ENCODE measurements at places on chromosomes 13 and 19.

DNA sequence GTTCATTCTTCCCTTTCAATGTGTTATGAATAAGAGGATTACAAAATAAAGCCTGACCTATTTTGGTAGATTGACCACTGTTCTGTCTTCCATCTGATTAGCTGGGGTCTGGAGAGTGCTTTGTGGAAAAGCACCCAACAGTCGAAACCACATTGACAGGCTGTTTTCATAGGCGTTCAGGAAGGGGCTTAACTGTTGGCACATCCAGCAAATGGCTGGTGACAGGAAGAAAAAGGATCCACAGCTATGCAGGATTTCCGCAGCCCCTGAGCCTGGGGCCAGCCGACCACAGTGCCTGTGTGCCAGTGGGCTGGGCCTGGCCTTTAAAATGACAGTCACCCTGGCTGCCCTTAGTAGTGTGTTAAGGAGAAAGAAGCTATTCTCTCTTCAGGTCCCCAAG is 113.3 kb downstream of the SIPA1L3 start:
- no peak for DNase-seq

- no peak for DNase-seq
Measured at GRCh38 chr19:6088602-6089049, 21.7 kb downstream of the RFX2 start.

DNA sequence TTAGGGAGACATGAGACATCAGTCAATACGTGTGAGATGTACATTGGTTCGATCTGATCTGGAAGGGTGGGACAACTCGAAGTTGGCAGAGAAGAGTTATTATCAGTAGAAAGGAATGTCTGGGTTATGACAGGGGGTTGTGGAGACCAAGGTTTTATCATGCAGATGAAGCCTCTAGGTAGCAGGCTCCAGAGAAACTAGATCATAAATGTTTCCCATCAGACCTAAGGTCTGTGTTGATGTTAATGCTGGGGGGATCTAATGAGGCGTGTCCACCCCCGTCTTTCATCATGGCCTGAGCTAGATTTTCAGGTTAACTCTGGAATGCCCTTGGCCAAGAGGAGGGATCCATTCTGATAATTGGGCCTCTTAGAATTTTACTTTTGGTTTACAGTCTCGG is 187.0 kb upstream of the KL start:
- no peak for DNase-seq

GRCh38 chr19:9782338-9782737 is 13.8 kb upstream of the ZNF846 start:
- DNase-seq: no peak

GRCh38 chr19:8615813-8616596 is 5.5 kb upstream of the ADAMTS10 start:
- DNase-seq: peak; percentile 83

DNA sequence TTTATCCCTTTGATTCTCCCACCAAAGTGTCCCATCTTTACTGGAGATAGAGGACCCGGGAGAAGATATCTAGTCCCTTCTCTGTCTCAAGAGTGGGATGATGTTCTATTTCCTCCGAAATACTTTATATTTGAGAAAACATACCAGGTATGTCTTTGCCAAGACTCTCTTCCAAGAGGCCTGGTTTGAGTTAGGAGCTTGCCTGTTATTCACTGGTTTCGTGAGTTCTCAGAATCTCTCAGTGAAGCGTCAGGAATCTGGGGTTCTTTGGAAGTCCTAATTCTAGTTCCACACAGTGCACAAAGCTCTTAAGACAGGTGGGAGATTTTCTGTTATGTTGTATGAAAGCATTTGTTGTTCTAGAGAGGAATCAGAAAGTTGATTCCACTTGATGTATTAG is 182.0 kb downstream of the DNAJC15 start:
- DNase-seq: no peak

DNA sequence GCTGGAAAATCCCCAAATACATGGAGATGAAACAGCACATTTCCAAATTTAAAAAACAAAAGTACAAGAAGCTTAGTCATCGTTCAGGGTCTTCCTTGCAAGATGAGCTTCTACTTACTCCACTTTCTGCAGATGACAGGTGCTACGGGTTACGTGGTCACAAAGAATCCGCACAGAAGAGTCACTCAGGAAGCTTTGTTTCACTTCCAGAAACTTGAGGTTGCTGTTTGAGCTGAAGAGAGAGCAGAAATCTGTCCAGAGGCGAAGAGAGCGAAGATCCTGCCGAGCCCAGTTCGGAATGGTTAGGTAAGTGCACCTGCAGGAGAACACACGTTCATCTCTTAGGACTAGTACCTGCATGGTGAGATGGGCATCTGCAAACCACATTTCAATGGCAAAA is 9.4 kb downstream of the NLRP7 start:
- no peak for DNase-seq

DNA sequence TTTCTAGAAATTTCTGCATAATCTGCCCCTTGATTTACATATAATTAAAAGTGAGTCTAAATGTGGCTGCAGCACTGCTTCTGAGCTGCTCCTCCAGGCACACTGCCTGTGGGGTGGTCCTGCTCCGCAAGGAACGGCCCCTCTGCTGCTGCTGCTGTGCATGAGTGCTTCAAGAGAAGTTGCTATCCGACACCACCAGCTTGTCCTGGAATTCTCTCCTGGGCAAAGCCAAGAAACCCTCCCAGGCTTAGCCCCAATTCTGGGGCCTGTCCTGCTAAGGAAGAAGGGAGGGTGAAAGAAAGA is 7.5 kb upstream of the PDCD5 start:
- DNase-seq: no peak

- no peak for DNase-seq
Measured at GRCh38 chr13:33123066-33123859, 107.0 kb downstream of the KL start.

GRCh38 chr13:45717349-45717748 is 15.2 kb downstream of the CBY2 start:
- DNase-seq: no peak

GRCh38 chr19:30339624-30340525 is 32.3 kb upstream of the ZNF536 start:
- no peak for DNase-seq

- no peak for DNase-seq
Measured at GRCh38 chr13:31947105-31947504, 84.5 kb upstream of the FRY start.

DNA sequence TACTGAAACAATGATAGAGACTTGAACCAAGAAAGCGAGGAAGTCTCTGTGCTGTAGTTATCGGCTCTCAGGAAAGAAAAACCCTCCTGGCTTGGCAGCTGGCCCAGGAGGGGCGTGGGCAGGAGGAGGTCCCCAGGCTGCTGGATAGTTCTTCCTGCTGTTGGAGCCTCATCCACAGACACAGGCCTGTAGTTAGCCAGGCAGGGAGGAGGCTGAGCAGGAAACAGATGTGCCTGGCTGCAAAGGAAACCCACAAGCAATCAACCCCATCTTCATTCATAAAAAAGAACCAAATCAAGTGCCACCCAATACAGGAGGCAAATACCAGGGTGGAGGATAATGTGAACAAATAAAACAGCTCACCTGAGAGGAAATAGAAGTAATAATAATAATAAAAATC is 86.2 kb downstream of the IRS2 start:
- no peak for DNase-seq

- DNase-seq: no peak
Measured at GRCh38 chr13:34943436-34944273, 1.6 kb downstream of the NBEA start.

GRCh38 chr19:41993612-41994483 is at the start of gene ATP1A3:
ATP1A3 (minus strand) TSS chr19:41994230; CDS start chr19:41994076, 154 bp downstream.
- DNase-seq: peak; percentile 75

DNA sequence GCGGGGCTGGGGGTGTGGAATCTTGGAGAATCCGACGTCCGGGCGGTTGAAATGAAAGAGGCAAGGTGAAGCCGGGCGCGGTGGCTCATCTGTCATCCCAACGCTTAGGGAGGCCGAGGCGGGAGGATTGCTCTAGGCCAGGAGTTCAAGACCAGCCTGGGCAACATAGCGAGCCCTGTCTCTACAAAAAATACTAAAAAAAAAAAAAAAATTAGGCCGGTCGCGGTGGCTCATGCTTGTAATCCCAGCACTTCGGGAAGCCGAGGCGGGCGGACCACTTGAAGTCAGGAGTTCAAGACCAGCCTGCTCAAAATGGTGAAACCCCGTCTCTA is 225 bp upstream of the GARIN5A start:
- DNase-seq: no peak

DNA sequence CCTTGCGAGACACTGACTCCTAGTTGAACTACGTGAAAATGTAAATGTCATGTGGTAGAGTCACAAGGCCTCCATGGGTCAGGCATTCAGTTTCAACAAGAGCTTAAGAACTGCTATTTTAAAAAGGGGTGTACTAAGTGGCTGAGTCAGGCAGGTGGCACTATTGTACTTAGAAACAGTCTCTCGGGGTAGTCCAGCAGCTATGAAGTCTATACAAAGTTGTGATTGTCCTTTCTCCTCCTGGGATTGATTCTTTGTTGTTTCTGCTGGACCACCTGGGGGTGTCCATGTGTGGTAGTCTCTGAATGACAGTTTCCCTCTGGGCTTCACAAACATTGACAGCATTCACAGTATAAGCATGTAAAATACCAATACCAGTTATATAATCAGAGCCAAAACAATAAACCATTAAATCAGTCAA is 33.0 kb downstream of the UGGT2 start:
- DNase-seq: no peak

DNA sequence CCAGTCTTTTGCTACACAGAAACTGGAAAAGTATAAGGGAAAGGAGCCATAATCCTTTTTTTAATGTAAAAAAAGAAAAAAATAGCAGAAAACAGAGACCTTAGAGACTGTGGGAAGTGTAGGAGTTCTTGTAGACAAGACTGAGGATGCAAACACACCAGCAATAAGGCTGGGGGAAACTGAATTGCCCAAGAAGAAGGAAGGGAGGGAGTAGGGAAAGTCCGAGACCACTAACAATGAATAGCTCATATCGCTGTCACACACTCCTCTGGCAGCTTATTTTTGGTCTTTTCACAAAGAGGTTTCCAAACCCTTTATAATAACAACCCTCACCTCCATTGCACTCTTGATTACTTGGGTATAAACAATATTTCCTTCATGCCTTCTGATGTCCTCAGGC is 952.0 kb downstream of the SLITRK5 start:
- no peak for DNase-seq

- peak; percentile 71 for DNase-seq
Measured at GRCh38 chr13:113145496-113145895, 13.0 kb upstream of the PROZ start.

DNA sequence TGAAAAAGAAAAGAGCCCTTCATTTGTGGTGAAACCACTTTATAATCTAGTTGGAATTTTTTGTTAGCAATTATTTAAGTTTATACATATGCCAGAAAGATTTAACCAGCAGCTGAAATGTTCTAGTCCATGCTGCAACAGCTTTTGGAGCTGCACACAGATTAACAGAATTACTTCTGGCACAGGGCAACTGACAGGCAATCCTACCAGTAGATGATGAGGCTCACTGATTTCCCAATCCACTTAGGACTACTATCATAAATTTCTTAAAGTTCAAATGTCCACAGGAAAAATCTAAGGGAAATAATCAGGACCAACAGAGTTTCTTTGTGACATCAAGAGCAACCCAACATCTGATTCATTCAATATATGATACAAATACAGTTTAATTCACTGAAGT is 78.8 kb downstream of the CRYL1 start:
- DNase-seq: no peak

- no peak for DNase-seq
Measured at GRCh38 chr13:22940736-22941135, 240.0 kb upstream of the SGCG start.

GRCh38 chr13:105327581-105328126 is 1207.8 kb downstream of the EFNB2 start:
- no peak for DNase-seq

DNA sequence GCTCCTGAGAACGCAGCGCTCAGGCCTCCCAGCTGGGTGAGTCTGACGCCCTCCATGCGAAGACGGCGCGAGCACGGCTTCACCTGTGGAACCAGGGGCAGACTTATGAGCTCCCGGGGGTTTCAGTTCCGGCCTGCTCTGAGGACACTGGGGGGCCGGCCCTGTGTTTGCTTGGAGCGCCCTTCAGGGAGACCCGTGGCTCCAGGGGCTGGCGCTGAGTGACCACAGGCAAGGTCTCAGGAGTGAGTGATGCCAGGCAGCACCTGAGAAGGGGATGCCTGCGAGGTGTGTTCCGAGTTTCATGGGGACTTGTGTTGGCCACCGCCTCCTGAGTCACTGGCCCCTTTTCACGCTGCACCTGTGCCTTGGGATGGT is 4.5 kb downstream of the MCF2L start:
- no peak for DNase-seq

GRCh38 chr19:43524922-43525835 is 1.8 kb downstream of the ETHE1 start:
- peak; percentile 52 for DNase-seq

DNA sequence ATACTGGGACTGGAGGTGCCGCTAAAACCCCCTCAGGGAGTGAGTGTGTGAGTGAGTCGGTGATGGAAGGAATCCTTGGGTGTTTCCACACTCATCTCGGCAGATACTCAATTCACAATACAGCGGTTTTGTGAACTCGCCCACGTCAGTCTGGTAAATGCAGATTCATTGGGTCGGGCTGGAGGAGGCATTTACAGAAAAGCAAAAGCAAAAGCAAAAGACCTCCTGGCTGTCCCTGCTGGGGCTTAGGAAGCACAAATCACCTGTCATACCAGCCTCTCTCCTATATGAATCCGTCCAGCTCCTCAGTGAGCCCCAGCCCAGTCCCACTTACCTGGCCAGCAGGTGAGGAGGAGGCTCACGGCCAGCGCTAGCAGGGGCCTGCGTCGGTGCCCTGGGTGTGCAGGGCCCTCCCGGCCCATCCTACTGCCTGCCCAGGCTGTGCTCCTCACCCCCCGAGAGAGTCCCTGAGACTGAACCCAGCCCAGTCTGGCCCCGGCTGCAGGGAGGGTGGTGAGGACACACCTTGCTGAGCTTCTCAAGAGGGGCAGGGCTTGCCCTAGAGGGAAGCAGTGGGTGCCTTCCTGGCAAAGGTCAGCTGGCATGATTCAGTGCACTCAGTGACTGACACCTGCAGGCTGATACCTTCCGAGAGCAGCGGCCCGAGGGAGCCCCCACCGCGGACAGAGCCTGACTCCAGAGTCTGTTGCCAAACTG is at the start of gene MUC16:
Gene MUC16 (minus strand): TSS at position 475 of the 717 bp plus-strand sequence.
- DNase-seq: no peak

- DNase-seq: no peak
Measured at GRCh38 chr13:42485272-42485671, 88.7 kb upstream of the TNFSF11 start.

GRCh38 chr13:34944751-34945150 is 2.7 kb downstream of the NBEA start:
- no peak for DNase-seq

DNA sequence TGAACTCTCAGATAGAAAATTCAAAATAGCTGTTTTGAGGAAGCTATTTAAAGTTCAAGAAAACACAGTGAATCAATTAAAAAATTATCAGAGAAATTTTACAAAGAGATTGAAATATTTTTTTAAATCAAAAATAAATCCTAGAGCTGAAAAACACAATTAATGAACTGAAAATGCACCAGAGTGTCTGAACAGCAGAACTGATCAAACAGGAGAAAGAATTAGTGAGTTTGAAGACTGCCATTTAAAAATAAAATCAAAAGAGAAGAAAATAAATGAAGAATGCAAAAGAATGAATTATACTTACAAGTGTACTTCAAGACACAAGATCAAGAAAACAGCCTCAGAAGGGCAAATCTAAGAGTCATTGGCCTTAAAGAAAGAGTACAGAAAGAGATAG is 1000.2 kb upstream of the ATXN8OS start:
- DNase-seq: no peak

GRCh38 chr13:40920826-40921225 is 98.3 kb downstream of the ELF1 start:
- DNase-seq: no peak

- no peak for DNase-seq
Measured at GRCh38 chr13:40109351-40109844, 453.9 kb downstream of the COG6 start.

Data from stimulated activated CD8-positive, alpha-beta memory T cell treated with anti-CD3 and anti-CD28 coated beads, Interleukin-4, amount 100 ng/mL, for 48 hours (primary cell).